AG10803 (cell line): ENCODE measurements at places on chromosomes 3 and 15.

DNA sequence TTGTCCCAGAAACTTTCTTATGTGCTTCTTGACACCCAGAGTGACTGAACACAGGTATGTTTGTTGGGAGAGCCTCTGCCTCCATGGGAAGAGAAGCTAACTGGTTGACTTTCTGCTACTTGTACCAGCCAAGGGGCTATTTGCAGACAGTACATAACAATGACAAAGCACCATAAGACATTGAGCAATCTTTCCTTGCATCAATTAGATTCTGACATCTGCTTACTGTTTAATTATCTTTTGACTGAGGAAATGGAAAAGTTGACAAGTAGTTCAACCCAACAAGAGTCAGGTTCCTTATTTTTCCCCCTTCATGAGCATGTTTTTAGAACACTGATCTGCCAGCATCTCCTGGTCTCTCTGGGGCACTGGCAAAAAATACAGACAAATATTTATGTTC, 157.7 kb downstream of the RPLP1 start:
- DNase-seq, result no peak

- no peak for DNase-seq
Measured at GRCh38 chr3:45227071-45227820, 1.2 kb upstream of the TMEM158 start.

GRCh38 chr3:13885704-13886010, 5.8 kb upstream of the WNT7A start:
- DNase-seq, result no peak

- peak; percentile 36 for DNase-seq
Measured at GRCh38 chr15:33114374-33114717, 80.2 kb downstream of the FMN1 start.

DNA sequence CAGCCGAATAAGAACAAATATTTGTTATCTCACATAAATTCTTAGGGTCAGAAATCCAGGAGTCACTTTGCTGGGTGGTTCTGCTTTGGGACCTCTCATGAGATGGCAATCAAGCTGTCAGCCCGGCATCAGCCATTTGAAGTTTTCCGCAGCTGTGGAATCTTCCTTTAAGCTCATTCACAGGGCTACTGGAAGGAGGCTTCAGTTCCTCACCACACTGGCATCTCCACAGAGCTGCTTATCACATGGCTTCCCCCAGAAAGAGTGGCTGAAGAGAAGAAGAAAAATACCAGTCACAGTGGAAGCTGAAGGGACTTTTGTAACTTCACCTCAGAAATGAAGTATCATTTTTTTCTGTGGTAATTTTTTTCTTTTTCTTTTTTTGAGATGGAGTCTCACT, 267.7 kb downstream of the CHL1 start:
- no peak for DNase-seq

DNA sequence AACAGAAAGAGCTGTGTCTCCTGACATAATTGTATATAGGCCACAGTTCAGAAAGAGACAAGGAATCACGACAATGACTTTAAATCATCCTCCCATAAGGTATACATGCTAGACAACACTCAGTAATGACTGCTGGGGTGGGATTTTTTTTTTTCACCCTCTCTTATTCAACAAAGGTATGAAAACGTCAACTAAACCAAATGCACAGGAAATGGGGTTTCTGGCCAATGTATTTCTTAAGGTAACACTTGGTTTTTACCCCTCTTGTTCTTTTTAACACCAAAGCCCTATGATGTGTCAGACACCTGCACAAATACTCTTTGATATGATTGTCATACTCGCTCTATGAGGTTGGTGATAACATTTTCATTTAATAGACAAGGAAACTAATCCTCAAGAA, 78.3 kb downstream of the MCF2L2 start:
- DNase-seq, result no peak

DNA sequence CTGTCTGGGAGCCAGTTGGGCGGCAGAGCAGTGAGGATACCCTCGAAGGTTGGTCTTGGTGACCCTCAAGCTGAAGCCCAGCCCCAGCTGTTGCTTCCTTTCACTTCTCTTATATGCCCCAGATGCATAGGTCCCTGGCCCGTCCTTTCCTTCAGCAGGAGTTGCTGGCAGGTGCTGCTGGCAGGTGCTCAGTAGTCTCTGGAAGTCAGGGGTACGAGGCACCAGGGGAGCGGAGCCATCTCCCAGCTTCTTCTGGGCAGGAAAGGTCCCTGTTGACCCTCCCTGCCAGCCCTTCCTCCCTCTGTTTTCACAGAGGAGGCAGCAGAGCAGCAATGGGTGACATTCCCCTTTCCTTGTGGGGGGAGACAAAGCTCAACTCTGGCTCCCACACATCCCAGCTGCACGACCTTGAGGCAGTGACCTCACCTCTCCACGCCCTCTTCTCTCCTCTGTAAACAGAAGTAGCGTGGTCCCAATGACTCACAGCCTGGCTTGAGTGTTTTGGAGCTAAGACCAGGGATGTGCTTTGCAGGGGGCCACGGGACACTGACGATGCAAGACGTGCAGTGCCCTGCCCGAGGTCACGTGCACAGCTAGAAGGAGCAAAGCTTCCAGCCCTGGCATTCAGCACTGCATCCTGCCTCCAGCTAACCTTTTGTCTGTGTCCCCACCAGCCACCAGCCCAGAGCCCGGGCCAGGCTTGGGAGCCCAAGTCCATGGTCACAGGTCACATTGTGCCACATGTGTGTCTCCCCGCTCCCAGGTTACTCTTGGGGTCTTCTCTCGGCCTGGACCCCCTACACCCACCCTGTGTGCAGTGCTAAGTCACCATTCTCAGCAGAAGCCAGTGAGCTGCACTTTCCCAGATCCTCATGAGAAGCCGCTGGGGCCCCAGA, 49.7 kb downstream of the SLC6A6 start:
- DNase-seq, result peak; percentile 89

DNA sequence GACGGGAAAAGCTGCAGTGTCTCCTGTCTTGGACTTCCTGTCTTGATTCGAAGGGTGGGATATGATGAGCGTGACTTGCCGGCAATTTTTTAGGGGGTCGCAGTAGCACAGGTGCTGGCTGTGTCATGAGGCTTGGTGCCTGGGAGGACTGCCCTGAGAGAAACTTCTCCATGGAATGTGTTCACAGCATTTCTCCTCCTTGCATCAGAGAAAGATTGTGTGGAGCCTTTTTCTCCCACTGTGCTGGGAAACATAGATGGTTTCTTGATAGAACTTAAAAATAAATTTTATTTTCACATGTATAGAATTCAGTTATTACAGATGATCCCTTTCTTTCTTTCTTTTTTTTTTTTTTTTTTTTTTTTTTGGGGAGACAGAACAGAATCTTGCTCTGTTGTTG, 121.4 kb downstream of the KLHL25 start:
- peak; percentile 68 for DNase-seq

DNA sequence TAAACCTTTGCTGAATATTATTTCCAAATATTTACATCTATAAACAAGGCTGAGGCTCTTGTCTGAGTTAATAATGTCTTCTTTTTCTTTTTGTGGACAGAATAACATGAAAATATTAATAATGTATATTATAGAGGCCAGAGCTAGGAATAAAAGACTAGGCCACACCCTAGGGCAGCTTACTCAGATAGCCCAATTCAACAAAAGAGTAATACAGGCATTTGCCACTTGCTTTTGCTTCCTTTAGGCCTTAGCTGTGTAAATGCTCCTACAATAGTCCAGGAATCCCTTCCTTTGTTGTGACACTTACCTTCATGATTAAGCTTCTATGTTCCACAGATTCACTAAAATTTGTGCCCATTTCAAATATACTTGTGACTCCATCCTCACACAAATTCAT, 16.5 kb downstream of the IMPG2 start:
- DNase-seq, result no peak

DNA sequence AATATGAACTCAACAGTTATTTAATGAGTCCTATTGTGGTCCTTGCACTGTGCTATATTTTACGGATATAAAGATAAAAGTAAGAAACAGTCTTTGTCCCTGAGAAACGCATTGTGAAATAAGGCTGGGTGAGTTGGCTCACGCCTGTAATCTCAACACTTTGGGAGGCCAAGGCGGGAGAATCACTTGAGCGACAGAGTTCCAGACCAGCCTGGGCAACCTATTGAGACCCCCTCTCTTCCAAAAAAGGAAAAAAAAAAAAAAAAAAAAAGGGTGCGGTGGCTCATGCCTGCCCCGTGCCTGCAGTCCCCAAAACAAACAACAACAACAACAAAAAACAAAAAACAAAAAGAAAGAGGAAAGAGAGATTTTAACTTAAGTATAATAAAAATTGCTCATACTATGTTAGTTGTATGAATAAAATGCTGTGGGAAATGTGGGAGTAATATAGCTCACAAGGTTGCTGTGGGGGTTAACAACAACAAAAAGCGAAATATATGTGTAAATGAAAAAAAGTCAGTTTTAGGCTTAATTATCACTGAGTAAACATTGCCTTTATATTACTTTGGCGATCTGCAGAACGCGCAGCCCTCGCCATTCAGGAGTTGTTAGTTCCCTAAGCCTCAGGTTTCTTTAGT, 461 bp upstream of the FNDC3B start:
- DNase-seq, result peak; percentile 54

GRCh38 chr15:89333011-89333860, 1.4 kb downstream of the POLG start:
- DNase-seq, result no peak

GRCh38 chr3:155317211-155317610, 23.7 kb upstream of the STRIT1 start:
- peak; percentile 39 for DNase-seq

DNA sequence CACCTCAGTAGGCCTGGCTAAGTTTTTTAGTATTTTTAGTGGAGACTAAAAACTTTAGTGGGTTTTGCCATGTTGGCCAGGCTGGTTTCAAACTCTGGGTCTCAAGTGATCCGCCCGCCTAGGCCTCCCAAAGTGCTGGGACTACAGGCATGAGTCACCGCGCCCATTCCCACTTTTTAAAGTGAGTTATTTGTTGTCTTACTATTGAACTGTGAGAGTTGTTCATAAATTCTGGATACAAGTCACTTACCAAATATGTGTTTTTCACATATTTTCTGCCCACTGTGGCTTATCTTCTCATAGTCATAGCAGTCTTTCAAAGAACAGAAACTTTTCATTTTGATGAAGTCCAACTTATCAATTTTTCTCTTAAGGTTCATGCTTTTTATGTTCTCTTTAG, 29.9 kb upstream of the SPSB4 start:
- no peak for DNase-seq

GRCh38 chr3:160224256-160224655, 966 bp upstream of the C3orf80 start:
- no peak for DNase-seq

- no peak for DNase-seq
Measured at GRCh38 chr3:59503441-59503840, 453.6 kb upstream of the CFAP20DC start.

DNA sequence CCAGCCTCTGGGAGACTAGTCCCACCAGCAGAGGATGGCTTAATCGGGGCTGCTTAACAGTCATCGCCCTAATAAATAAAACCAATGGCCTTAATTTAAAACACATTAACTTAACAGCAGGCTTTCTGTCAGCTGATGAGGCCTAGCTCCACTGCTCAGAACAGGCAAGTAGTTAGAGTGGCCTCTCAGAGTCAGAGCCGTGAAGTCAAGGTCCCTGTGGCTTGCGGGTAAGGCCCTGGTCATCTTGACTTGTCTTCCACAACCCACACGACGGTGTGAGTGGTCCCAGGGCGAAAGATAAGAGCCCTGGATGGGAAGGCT, 11.8 kb downstream of the XXYLT1 start:
- peak; percentile 82 for DNase-seq

GRCh38 chr15:51672155-51672687, 9.1 kb upstream of the SCG3 start:
- DNase-seq, result no peak

DNA sequence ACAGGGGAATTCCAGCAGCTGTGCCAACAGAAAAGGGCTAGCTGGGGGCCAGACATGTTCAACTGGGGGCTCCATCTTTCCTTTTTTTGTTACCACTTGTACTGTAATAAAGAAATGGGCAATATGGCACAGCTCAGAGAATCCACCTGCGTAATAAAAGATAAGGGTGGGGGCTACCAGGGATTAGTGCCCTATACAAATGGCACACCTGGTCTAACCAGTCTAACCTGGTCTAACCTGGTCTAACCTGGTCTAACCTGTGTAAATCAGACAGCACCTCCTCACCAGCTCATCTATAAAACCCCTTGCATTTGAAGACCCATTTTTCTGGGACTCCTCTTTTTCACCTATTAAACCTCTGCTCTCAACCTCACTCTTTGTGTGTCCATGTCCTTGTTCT, 26.2 kb upstream of the CLDN16 start:
- no peak for DNase-seq

- peak; percentile 53 for DNase-seq
Measured at GRCh38 chr3:14587740-14588360, 47.7 kb upstream of the GRIP2 start.

DNA sequence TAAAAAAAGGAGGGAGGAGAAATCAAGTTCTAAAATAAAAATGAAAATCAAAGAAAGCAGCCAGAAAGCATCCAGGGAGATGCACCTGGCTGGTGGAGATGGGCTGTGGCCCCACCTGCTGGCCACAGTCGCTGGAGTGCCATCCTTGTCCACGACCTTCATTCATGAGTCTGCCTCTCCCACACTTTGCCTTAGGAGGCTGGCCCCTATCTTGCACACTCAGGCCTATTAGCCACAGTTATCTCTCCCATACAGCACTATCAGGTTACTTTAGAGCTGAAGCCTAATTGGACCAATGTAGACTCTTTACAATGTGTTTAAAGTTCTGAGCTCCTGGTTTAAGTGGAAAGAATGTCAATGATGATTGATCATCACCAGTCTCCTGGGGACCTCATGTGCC, 392.0 kb upstream of the RORA start:
- DNase-seq, result peak; percentile 9

DNA sequence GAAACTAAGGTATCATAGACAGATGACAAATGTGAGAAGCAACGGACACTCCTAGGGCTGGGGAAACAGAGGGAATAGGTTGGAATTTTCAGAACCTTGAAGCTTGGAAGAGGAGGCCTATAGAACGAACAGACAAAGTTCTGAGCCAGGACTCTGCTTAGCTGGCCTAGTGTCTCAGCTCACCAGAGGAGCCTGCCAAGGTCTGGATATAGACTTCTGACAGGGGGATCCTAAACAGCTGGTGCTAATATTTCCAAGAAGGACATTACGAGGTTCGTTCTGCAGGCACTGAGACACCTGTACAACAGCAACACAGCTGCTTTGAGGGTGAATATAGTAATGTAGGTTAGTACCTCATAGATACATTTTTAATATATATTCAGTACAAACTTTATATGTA, 266.3 kb downstream of the CHL1 start:
- DNase-seq, result no peak

DNA sequence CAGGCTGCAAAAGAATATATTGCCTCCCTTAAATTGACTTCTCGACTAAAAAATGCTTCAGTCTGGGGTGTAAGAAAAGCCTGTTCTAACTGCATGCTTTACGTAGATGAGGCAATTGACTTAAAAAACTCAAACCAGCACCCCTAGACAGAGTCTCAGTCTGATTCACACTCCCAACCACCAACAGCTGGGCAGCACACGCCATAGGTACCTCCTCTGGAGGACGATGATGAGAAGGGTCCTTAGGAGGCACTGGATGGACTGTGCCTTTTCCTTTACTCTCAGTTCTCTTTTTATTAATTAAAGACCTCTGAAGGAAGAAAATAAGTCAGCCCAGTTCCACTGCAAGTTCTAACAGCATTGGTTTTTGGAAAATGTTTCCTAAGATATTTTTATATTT, 175.0 kb downstream of the PDZRN3 start:
- no peak for DNase-seq

- no peak for DNase-seq
Measured at GRCh38 chr15:40250771-40251483, 12.1 kb downstream of the PAK6 start.
